ENCODE measurements at places on chromosomes 16 and 17. TPM values are rescaled to one million over a fixed set of nuclear protein-coding genes. Genes with fewer than 3 reads are reported as not detected.

Gene TLCD3A
- 22.5 TPM for total RNA-seq

Gene ADGRG3
- not detected for total RNA-seq

Gene IRX5
- 12.7 TPM for total RNA-seq

Gene XYLT1
- 15.0 TPM for total RNA-seq

Gene HIC1
- 0.37 TPM for total RNA-seq

Gene KCNG4
- total RNA-seq = not detected

Gene CCT6B
- 2.5 TPM for total RNA-seq

Gene KRT36
- total RNA-seq = not detected

Gene MSLN
- total RNA-seq = not detected

GRCh38 chr16:57301126-57301817, 16.8 kb upstream of the PLLP start:
- H3K27ac ChIP-seq = no peak overlapping the region
- peak overlapping the region; percentile 17 for H3K4me3 ChIP-seq
- H3K4me1 ChIP-seq = peaks cover 3% of the 10 kb centered on the region
- DNase-seq = no peak
- H3K36me3 ChIP-seq = no peaks in the 10 kb centered on the region

DNA sequence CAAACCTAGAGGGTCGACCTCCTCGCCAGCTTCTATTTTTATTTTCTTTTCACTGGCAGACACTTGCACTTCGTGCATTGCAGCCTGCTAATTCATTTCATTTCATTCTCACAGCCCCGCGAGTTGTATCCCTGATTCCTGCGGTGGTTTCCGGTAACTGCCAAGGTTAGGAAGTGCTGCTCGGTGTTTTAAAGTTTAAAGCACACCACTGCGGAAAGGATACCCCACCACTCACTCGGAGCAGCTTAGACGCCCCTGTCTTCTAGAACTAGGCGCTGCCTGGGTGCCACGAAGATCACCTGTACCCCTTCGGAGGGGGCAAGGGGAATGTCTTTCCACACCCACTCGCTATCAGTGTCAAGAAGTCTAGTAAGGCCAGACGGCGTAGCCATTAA, 509 bp downstream of the CNEP1R1 start:
- no peak for DNase-seq
- peaks cover 46% of the 10 kb centered on the region for H3K4me1 ChIP-seq
- no peaks in the 10 kb centered on the region for H3K27me3 ChIP-seq
- H3K27ac ChIP-seq = no peak overlapping the region

- H3K36me3 ChIP-seq = no peaks in the 10 kb centered on the region
- DNase-seq = no peak
- H3K27ac ChIP-seq = no peak overlapping the region
- no peak overlapping the region for H3K4me3 ChIP-seq
- H3K27me3 ChIP-seq = peaks cover 29% of the 10 kb centered on the region
These were observed 355.2 kb downstream of the HAPSTR1 start for GRCh38 chr16:9446471-9447194.

DNA sequence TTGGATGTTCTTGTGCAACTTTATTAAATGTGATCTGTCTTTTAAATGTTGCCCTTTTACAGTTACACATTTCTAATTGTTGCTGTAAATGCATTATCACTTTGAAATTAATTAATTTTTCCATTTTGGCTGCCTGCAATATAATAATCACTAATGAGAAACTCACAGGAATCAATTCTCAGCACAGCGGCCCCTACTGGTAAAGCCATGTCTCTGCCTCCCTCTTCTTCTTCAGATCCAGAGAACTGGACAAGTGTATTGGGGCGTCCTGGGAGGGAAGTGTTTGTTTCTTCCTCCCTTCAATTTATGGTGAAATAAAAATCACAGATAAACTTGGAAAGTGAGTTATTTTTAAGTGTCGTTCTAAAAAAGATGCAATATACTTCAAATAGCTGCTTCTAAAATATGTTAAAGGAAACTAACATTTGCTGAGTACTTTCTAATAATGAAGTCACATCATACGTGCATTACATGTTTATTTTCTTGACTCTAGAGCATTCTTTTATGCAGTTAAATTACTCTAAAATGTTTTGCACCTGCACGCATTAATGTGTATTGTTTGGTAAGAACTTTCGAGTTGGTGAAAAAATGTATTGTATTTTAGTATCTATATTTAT, 338.0 kb downstream of the WWOX start:
- no peaks in the 10 kb centered on the region for H3K27me3 ChIP-seq
- DNase-seq = peak; percentile 45
- no peak overlapping the region for H3K27ac ChIP-seq
- H3K36me3 ChIP-seq = peaks cover 16% of the 10 kb centered on the region

DNA sequence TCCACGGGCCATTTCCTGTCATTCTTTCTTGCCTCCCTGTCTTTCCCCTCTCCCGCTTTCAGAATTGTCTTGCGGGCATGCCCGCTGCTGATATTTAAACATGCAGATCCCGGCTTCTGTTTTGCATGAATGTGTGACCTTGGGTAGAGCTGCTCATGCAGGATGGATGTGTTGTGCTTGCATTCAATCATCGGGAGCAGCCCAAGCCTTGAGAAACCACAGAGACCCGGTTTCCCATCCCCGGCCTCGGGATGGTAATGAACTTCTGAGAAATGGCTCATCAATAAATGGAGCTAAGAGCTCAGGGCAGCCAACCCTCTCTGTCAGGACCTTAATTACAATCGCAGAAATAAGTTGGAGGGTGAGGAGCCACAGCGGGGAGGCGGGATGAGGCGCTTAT, 303.7 kb upstream of the TNRC6C start:
- no peaks in the 10 kb centered on the region for H3K4me1 ChIP-seq
- no peaks in the 10 kb centered on the region for H3K36me3 ChIP-seq
- H3K27me3 ChIP-seq = peaks cover 2% of the 10 kb centered on the region
- no peak overlapping the region for H3K4me3 ChIP-seq
- H3K27ac ChIP-seq = no peak overlapping the region
- no peak for DNase-seq

GRCh38 chr16:69796285-69797118, 34.4 kb downstream of the WWP2 start:
- DNase-seq = peak; percentile 40
- H3K4me1 ChIP-seq = peaks cover 26% of the 10 kb centered on the region
- H3K27ac ChIP-seq = no peak overlapping the region
- H3K27me3 ChIP-seq = no peaks in the 10 kb centered on the region
- no peak overlapping the region for H3K4me3 ChIP-seq

- DNase-seq = no peak
- no peak overlapping the region for H3K27ac ChIP-seq
- no peaks in the 10 kb centered on the region for H3K36me3 ChIP-seq
These were observed 32.0 kb upstream of the ABCC12 start for GRCh38 chr16:48187779-48188178.

- H3K36me3 ChIP-seq = no peaks in the 10 kb centered on the region
- H3K27me3 ChIP-seq = no peaks in the 10 kb centered on the region
These were observed 106.9 kb downstream of the BANP start for GRCh38 chr16:88058136-88058535.

DNA sequence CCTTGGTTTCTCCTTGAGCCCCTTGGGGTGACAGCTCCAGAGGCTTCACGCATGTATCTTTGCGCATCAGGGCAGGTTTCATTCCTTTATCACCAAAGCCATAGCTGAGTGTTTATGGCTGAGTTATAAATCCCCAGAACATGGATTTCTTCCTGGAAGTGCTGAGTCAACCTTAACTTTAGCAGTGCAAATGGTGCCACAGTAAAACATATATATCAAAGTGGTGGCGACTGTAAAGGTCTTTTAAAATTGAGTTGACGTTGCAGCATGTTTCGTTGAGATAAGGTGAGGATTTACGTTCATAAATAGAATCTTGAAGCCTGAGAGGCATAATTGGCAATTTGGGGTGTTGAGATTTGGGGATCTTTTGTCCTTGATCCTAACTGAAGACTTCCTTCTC, 214.1 kb downstream of the HS3ST4 start:
- DNase-seq = no peak
- H3K36me3 ChIP-seq = no peaks in the 10 kb centered on the region
- no peak overlapping the region for H3K4me3 ChIP-seq
- no peaks in the 10 kb centered on the region for H3K4me1 ChIP-seq

- H3K4me3 ChIP-seq = no peak overlapping the region
- DNase-seq = no peak
- H3K36me3 ChIP-seq = peaks cover 12% of the 10 kb centered on the region
- no peaks in the 10 kb centered on the region for H3K27me3 ChIP-seq
These were observed 395 bp downstream of the STXBP4 start for GRCh38 chr17:54968988-54969332.

DNA sequence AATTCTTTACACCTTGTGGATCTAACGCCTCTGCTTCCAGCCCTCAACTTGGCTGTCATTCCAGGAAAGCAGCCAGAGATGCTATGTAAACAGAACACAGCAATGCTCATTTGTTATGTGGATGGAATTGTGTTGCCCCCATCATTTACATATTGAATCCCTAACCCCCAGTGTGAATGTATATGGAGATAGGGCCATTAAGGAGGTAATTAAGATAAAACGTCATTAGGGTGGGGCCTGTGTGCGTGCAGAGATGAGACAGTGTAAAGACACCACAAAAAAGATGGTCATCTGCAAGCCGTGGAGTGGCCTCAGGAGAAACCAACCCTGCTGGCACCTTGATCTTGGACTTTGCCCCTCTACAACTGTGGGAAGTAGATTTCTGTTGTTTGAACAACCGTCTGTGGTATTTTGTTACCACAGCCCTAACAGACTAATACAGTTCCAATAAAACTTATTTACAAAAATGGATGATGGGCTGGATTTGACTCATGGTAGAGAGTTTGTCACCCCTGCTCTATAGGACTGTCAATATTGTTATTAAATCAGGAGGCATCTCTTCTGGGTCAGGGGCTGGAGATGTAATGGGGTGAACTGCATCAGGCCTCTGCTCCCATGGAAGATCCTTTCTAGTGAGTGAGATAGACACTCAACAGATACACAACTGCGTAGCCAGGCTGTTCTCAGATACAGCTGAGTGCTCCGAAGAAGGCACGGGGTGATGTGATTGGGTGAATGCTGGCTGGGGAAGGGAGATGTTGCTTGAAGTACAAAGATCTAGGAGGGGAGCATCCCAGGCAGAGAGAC, 339.0 kb downstream of the SNX29 start:
- no peak overlapping the region for H3K27ac ChIP-seq
- H3K36me3 ChIP-seq = no peaks in the 10 kb centered on the region
- no peak for DNase-seq
- H3K27me3 ChIP-seq = no peaks in the 10 kb centered on the region
- peaks cover 9% of the 10 kb centered on the region for H3K4me1 ChIP-seq
- no peak overlapping the region for H3K4me3 ChIP-seq

GRCh38 chr17:6943406-6943805, 52.4 kb upstream of the ALOX12 start:
- H3K4me3 ChIP-seq = no peak overlapping the region
- DNase-seq = no peak
- H3K27me3 ChIP-seq = no peaks in the 10 kb centered on the region
- H3K4me1 ChIP-seq = peaks cover under 1% of the 10 kb centered on the region
- no peak overlapping the region for H3K27ac ChIP-seq
- no peaks in the 10 kb centered on the region for H3K36me3 ChIP-seq

GRCh38 chr16:15033309-15033707, 22.6 kb downstream of the NTAN1 start:
- DNase-seq = no peak
- H3K4me3 ChIP-seq = no peak overlapping the region
- H3K4me1 ChIP-seq = no peaks in the 10 kb centered on the region
- peaks cover 2% of the 10 kb centered on the region for H3K36me3 ChIP-seq
- no peaks in the 10 kb centered on the region for H3K27me3 ChIP-seq

- H3K27me3 ChIP-seq = peaks cover 94% of the 10 kb centered on the region
- peak; percentile 11 for DNase-seq
These were observed 1.4 kb downstream of the HES7 start for GRCh38 chr17:8122422-8122923.

GRCh38 chr17:31327534-31328159, 6.2 kb upstream of the EVI2A start:
- no peak for DNase-seq
- no peaks in the 10 kb centered on the region for H3K27me3 ChIP-seq
- peaks cover 2% of the 10 kb centered on the region for H3K36me3 ChIP-seq
- no peak overlapping the region for H3K4me3 ChIP-seq
- peak overlapping the region; percentile 84 for H3K27ac ChIP-seq

- H3K27me3 ChIP-seq = no peaks in the 10 kb centered on the region
- H3K36me3 ChIP-seq = no peaks in the 10 kb centered on the region
- no peak for DNase-seq
- no peak overlapping the region for H3K4me3 ChIP-seq
These were observed 60.8 kb upstream of the CORO6 start for GRCh38 chr17:29683481-29683880.

GRCh38 chr17:31494259-31495021, 103.0 kb downstream of the RAB11FIP4 start:
- H3K4me1 ChIP-seq = peaks cover 2% of the 10 kb centered on the region
- peaks cover 29% of the 10 kb centered on the region for H3K27me3 ChIP-seq
- peak overlapping the region; percentile 43 for H3K27ac ChIP-seq
- H3K36me3 ChIP-seq = no peaks in the 10 kb centered on the region
- H3K4me3 ChIP-seq = no peak overlapping the region

DNA sequence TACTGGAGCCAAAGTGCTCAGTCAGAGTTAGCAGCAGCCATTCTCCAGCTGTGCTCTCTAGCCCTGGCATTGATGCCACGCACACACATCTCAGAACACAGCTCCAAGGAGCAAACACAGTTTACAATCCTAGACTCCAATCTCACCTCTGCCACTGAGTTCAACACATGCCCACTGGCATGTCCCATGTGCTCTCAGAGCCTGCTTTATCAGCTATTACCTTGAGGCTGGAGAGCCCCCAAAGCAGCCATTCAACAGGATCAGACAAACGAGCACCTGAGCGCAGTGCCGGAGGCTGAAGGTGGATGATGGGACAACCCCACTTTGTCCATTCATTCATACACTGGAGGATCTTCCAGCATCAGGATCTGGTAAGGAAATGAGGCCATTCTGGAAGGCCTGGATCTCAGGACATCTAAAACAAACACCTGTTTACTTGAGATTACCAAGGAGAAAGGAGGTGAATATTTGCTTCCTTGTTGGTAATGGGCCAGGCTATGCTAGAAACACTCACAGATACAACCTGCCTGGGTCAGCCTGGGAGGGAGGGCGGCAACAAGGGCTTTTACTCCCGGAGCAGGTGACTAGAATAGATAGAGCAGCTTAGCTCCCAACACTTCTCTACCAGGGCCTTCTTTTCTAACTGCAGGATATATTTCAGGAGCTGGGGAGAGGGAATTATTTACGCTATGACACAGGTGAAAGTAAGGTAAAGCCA, 25.4 kb downstream of the RANBP10 start:
- H3K4me3 ChIP-seq = no peak overlapping the region
- H3K27ac ChIP-seq = no peak overlapping the region
- H3K27me3 ChIP-seq = no peaks in the 10 kb centered on the region
- H3K4me1 ChIP-seq = no peaks in the 10 kb centered on the region
- no peak for DNase-seq

GRCh38 chr17:82094931-82095776, 2.9 kb downstream of the FASN start:
- H3K36me3 ChIP-seq = no peaks in the 10 kb centered on the region
- peaks cover 10% of the 10 kb centered on the region for H3K4me1 ChIP-seq
- no peak overlapping the region for H3K27ac ChIP-seq

Data from neural crest cell (in vitro differentiated cells).